ENCODE measurements at places on chromosomes 3 and 15.

DNA sequence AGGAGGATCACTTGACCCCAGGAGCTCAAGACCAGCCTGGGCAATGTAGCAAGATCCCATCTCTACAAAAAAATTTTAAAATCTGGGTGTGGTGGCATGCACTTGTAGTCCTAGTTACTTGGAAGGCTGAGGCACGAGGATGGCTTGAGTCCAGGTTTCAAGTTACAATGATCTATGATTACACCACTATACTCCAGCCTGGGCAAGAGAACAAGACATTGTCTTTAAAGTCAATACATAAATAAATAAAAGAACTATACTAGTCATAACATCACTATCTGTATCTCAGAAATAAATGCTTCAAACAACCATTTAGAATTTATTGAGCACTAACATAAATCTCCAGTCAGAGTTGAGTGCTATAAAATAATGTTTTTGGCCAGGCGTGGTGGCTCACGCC, 8.5 kb upstream of the PHLDB2 start:
- DNase-seq: no peak

DNA sequence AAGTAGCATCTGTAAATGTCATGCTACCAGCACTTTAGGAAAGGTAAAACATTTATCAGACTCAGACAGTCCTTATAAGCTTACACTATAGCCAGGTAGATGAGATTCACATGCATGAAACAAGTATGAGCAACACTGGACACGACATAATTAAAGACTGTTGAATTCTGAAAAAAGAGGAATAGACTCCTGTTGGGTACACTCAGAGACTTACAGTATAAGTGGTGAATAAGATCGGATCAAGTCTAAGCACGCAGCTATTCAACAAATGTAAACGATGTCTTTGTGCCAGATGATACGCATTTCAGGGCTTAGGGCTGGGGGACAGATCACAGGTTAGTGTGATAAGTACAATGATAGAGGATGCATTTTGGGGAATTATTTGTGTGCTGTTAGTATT, 43.2 kb upstream of the SPPL2A start:
- no peak for DNase-seq

GRCh38 chr15:91947683-91948608, 94.4 kb downstream of the SLCO3A1 start:
- no peak for DNase-seq

- DNase-seq: no peak
These were observed 231.3 kb downstream of the PLCL2 start for GRCh38 chr3:17116007-17116600.

GRCh38 chr15:50452927-50453326, 28.7 kb downstream of the USP8 start:
- no peak for DNase-seq

DNA sequence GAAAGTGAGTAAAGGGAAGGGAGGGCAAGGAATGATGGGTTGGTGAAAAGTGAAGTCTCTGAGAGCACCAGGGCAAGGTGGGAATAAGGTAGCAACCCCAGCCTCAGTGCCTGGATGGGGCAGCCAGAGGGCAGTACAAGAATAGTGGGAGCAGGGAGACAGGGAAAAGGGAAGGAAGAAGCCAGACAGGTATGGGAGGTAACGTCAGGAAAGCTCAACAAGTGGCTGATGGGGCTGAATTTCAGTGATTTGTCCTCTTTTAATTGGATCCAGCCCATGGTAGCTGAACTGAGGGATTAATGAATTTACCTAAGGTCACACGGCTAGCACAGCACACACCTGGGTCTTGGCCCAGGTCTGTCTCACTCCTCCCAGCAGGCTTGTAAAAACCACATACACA, 12.6 kb downstream of the RORA start:
- no peak for DNase-seq

GRCh38 chr3:108554229-108554628, 35.0 kb downstream of the CIP2A start:
- DNase-seq: no peak

- DNase-seq: no peak
These were observed 88.3 kb downstream of the PDZRN3 start for GRCh38 chr3:73536336-73536895.

- DNase-seq: no peak
These were observed 87.7 kb downstream of the RBPMS2 start for GRCh38 chr15:64687688-64688087.

- no peak for DNase-seq
These were observed 295.0 kb upstream of the MDFIC2 start for GRCh38 chr3:70607469-70607868.

- DNase-seq: no peak
These were observed 4.5 kb upstream of the NANOGP8 start for GRCh38 chr15:35089551-35089950.

- DNase-seq: peak; percentile 1
These were observed 1.1 kb downstream of the SSR3 start for GRCh38 chr3:156553705-156554356.

- DNase-seq: no peak
These were observed 148.1 kb upstream of the PEX5L start for GRCh38 chr3:180184816-180185215.

GRCh38 chr3:172139528-172140276, 100.3 kb downstream of the FNDC3B start:
- no peak for DNase-seq

DNA sequence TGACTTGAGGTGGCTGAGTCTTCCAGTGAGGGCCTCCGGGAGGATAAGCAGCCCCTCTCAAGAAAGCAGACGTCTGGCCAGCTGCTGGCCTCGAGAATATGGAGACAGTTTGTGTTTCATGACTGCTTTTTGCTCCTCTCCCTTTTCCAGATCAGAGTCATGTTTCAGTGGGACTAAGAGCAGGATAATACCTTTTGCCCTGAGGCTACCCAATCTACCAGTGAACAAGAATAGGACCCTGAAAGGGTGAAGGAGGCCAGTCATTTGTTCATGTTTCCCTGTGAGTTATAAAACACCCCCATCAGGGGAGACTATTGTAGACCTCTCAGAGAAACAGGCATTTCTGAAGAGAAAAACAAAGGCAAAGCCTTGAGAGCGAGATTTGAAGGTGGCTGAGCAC, 137.4 kb downstream of the RYR3 start:
- no peak for DNase-seq

DNA sequence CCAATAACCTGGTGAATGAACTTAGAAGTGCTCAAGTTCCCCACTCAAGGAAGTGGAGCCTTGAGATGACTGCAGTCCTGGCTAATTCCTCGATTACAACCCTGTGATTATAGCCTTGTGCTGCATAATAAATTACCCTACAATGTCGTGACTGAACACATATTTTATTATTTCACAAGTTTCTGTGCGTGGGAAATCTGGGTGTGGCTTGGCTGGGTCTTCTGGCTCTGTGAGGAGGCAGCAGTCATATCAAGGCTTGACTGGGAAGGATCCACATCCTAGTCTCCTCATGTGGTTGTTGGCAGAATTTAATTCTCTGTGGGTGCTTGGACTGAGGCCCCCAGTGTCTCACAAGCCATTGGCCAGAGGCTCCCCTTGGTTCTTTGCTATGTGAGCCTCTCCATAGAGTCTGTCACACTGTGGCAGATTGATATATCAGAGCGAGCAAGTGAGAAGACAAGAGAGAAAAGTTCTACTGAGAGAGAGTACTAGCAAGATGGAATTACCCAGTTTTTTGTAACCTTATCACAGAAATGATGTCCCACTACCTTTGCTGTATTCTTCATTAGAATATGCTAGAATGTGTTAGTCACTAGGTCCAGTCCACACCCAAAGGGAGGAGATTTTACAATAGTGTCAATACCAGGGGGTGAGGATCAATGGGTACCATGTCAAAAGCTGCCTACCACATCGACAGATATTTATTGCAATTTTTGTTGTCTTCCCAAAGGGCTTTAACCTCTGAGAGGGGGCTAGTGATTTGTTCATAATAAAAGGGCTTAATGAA, 102.8 kb upstream of the TBC1D5 start:
- DNase-seq: no peak

DNA sequence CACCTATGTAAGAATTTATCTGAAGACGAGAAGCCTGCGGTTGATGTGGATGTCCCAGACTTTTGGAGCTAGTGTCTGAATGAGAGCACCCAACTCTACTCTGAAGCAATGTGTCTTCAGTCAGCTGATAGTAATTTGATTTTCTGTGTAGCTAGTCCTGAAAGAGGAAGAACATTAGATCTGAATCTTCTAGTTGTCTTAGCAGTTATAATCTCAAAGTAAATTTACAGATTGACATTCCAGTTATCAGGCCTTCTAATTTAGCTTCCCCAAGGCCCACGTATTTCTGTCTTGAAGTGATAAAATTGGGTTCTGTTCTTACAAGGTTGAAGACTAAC, 1.5 kb downstream of the TCAIM start:
- DNase-seq: no peak

DNA sequence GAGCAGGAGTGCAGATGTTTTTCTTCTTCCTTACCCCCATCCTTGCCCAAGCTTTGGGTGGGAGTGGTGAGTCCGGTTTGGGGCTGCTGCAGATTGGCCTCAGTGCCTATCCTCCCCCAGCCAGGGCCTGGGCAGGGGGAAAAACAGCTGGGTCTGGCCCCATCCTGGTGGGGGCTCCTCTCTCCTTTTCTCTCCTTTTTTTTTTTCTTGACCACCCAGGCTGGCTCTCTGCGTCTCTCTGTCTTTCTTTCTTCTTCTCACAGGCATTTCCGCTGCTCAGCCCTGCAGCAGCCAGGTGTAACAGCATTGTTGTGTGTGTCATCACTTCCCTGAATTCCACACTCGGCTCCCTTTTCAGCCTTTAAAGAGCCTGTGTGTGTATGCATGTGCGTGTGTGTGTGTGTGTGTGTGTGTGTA, 2.0 kb downstream of the FOXL2NB start:
- no peak for DNase-seq

DNA sequence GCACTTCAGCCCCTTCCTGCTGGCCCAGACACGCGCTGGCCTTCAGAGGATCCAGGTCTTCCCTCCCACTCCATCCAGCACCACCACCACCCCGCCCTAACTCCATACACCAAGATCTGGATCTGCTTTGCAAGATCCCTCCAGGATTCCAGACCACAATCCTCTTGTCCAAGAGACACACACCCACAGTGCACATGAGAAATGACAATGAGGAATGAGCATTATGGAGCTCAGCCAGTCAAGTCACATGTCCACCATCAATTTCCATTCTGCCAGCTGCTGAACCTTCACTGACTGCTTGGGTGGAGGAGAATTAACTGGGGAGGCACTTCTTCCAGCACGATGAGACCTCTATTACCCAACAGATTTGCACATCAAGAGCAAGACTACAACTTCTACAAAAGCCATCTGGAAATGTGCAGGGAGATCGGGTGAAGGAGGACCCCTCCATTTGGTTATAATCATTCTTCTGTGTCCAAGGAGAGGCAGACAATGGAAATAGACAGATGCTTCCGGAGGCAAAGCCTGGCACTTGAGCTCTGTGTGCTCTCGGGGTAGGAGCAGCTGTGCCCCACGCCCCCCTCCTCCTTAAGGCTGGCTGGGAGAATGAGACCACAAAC, 12.3 kb upstream of the SPATA12 start:
- DNase-seq: no peak

DNA sequence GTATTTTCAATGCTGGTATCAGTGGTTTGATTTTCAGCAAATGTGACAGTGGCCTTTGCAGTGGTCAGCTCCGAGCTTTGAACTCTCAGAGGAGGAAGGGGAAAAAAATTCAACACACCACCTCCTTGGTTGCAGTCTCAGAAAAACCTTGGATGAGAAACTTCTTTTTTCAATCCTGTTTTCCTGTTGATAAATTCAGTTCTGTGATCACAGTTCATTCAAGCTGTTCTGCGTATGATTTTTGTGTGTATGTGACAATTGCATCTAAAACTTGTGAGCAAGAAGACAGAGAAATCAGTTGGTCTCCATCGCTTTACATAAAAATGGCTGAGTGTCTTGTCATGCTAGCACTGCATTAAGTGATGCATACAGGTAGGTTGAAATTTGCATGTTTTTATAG, 19.2 kb downstream of the ZBTB38 start:
- no peak for DNase-seq

- DNase-seq: no peak
These were observed 82.1 kb upstream of the RASGRP1 start for GRCh38 chr15:38646716-38647115.

Measured in HCT116 (cell line).